ENCODE measurements at places on chromosomes 7 and 10. TPM values are rescaled to one million over a fixed set of nuclear protein-coding genes. Genes with fewer than 3 reads are reported as not detected.

DNA sequence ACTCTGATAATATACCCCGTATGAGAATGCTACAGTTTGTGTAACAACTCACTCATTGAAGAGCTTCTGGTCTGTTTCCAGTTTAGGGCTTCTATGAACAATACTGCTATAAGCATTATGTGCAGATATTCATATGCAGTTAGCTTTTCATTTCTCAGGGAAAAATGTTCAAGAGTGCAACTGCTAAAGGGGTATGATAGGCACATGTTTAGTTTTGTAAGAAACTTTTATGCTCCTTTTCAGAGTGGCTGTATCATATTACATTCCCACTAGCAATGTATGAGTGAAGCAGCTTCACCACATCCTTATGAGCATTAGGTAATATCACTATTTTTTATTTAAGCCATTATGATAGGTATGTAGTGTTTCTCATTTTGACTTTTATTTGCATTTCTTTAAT lies 182.6 kb upstream of the CXCL12 start:
- H3K27me3 ChIP-seq, result no peaks in the 10 kb centered on the region
- no peak overlapping the region for H3K27ac ChIP-seq
- no peak for DNase-seq
- no peaks in the 10 kb centered on the region for H3K4me1 ChIP-seq
- H3K36me3 ChIP-seq, result no peaks in the 10 kb centered on the region

DNA sequence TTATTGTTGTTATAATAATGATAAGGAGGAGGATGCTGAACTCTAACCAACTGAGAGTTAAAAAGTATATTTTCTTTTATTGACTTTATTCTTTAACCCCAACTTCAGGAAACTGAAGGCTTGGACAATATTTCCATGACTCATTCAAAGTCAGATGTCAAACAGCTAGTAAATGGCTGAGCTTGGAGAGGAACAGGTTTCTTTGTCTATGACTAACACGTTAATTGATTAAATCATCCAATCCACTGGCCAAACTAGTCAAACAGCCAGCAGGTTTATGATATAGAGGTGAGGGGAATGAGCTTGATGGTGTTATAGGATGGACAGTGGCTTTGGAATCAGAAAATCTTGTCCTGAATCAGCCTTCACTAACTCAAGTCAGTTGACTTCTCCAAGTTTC lies 119.1 kb upstream of the WDR11 start:
- no peaks in the 10 kb centered on the region for H3K4me1 ChIP-seq
- H3K4me3 ChIP-seq, result no peak overlapping the region
- no peaks in the 10 kb centered on the region for H3K27me3 ChIP-seq
- no peaks in the 10 kb centered on the region for H3K36me3 ChIP-seq
- no peak for DNase-seq

GRCh38 chr10:78599122-78599853 lies 469.5 kb upstream of the ZMIZ1 start:
- H3K36me3 ChIP-seq, result no peaks in the 10 kb centered on the region
- DNase-seq, result no peak
- H3K4me1 ChIP-seq, result no peaks in the 10 kb centered on the region
- H3K27ac ChIP-seq, result no peak overlapping the region

DNA sequence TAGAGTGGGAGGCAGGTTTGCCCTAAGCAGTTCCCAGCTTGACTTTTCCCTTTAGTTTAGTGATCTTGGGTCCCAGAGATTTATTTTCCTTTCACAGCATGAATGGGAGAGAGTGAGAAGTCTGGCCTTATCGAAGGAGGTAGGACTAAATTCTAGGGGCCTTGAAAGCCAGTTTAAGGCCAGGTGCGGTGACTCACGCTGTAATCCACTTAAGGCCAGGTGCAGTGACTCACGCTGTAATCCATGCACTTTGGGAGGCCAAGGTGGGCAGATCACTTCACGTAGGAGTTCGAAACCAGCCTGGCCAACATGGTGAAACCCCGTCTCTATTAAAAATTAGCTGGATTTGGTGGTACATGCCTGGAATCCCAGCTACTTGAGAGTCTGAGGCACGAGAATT lies 392.2 kb downstream of the ACTR3B start:
- no peak overlapping the region for H3K27ac ChIP-seq
- no peaks in the 10 kb centered on the region for H3K27me3 ChIP-seq
- no peaks in the 10 kb centered on the region for H3K4me1 ChIP-seq

DNA sequence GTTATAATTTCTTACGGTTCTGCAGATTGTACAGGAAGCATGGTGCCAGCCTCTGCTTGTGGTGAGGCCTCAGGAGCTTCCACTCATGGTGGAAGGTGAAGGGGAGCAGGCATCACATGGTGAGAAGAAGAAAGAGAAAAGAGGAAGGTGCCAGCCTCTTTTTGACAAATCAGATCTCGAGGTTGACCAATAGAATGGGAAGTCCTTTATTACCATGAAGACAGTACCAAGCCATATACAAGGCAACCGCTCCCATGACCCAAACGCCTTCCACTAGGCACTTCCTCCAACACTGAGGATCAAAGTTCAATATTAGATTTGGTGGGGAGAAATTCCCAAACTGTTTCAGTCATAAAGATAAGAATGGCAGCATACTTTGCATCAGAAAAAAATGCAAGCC lies 502.8 kb downstream of the GLRX3 start:
- no peaks in the 10 kb centered on the region for H3K4me1 ChIP-seq
- no peaks in the 10 kb centered on the region for H3K36me3 ChIP-seq
- H3K4me3 ChIP-seq, result no peak overlapping the region
- no peak for DNase-seq
- H3K27ac ChIP-seq, result no peak overlapping the region
- H3K27me3 ChIP-seq, result no peaks in the 10 kb centered on the region

DNA sequence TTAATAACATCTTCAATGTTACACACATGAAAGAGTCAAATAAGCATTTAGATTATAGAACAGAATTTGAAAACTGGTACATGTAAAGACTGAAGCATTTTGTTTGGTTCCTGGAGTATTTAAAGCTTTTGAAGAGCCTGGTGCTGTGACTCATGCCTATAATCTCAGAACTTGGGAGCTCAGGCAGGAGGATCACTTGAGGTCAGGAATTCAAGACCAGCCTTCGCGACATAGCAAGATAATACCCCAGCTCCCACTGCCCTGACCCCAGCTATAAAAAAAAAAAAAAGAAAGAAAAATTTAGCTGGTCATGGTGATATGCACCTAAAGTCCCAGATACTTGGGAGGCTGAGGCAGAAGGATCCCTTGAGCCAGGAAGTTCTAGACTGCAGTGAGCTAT lies 87.8 kb downstream of the HDAC9 start:
- DNase-seq, result no peak
- H3K4me1 ChIP-seq, result no peaks in the 10 kb centered on the region
- no peaks in the 10 kb centered on the region for H3K36me3 ChIP-seq
- no peaks in the 10 kb centered on the region for H3K27me3 ChIP-seq

- H3K36me3 ChIP-seq, result no peaks in the 10 kb centered on the region
- peaks cover 12% of the 10 kb centered on the region for H3K4me1 ChIP-seq
- H3K27me3 ChIP-seq, result no peaks in the 10 kb centered on the region
- H3K27ac ChIP-seq, result no peak overlapping the region
- no peak overlapping the region for H3K4me3 ChIP-seq
These were observed 35.1 kb upstream of the GARS1 start for GRCh38 chr7:30559611-30560010.

DNA sequence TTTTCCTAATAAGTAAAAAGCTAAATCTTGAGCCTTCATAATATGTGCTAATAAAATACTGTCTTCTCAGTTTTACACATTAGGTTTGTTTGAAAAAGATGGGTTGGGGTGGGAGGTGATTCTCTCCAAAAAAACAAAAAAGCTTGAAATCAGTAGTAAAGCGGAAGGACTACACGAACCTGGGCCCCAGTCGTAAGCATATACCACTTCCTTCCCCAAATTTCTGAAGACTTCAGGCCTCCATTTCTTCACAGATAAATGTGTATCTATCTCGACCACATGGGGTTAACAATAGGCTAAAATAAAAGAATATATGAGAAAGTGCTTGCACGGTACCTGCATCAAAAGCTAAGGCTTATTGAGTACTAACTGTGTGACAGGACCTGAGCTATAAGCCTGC lies 51.6 kb upstream of the PAX2 start:
- H3K4me1 ChIP-seq, result peaks cover 7% of the 10 kb centered on the region
- no peaks in the 10 kb centered on the region for H3K27me3 ChIP-seq
- H3K36me3 ChIP-seq, result no peaks in the 10 kb centered on the region
- H3K27ac ChIP-seq, result no peak overlapping the region

DNA sequence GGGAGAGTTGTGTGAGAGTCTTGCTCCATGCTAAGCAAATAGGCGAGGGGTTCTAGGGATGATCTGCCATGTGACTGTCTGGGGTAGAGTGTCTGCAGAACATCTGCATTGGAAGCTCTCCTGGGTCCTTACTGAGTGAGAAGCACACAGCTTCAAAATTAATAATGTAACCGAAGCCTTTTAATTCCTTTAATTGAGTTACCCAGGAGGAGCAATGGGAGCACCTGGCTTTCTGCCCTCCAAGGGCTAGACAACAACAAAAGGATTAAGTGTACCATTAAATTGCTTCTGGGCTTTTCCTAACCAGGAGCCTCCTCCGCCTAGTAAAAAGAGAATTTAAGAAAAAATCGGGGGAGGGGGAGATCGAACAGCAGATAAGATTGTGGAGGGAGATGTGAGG lies 102.0 kb upstream of the TBX20 start:
- no peaks in the 10 kb centered on the region for H3K27me3 ChIP-seq
- H3K27ac ChIP-seq, result no peak overlapping the region
- DNase-seq, result no peak
- H3K4me1 ChIP-seq, result no peaks in the 10 kb centered on the region

- H3K4me1 ChIP-seq, result no peaks in the 10 kb centered on the region
- no peak overlapping the region for H3K27ac ChIP-seq
- no peaks in the 10 kb centered on the region for H3K27me3 ChIP-seq
- DNase-seq, result no peak
- H3K36me3 ChIP-seq, result no peaks in the 10 kb centered on the region
- no peak overlapping the region for H3K4me3 ChIP-seq
These were observed 84.3 kb upstream of the CACNA2D1 start for GRCh38 chr7:82527851-82528250.

DNA sequence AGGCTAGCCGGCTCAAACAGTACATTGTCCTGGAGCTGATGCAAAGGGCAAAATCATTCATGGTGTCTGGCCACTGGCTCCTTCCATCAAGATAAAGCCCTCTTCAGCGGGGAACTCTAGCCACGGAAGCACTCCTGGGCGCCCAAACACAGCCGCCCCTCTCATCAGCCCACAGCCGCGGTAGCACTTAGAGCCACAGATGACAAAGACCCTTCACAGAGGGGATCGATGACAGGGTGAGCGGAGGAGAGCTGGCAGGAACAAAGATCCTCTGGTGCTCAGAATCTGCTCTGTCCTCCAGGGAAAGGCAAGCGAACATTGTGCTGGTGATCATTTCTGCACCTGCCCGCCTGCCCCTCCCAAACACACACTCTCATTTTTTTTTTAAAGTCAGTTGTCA lies 222.2 kb upstream of the NRP1 start:
- no peaks in the 10 kb centered on the region for H3K27me3 ChIP-seq
- H3K4me1 ChIP-seq, result no peaks in the 10 kb centered on the region
- no peaks in the 10 kb centered on the region for H3K36me3 ChIP-seq
- no peak for DNase-seq

DNA sequence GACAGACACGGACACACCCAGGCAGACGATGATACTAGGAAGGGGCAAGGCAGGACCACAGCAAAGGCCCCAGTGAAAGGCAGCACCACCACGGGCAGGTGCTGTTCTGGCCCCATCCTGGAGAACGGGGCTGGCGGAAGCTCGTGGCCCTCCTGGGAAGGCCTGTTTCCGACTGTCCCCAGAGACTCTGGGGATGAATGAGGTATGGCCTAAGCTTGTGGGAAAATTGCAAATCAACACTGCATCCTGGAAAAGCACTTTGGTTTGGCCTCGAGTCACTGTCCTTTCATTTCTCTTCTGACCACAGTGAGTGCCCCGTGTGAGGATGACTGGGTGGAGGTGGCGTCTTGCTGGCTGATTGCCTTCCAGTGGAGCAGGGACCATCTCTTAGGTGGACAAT lies 81.6 kb upstream of the ANLN start:
- no peak overlapping the region for H3K27ac ChIP-seq
- H3K36me3 ChIP-seq, result no peaks in the 10 kb centered on the region
- peaks cover 12% of the 10 kb centered on the region for H3K4me1 ChIP-seq

DNA sequence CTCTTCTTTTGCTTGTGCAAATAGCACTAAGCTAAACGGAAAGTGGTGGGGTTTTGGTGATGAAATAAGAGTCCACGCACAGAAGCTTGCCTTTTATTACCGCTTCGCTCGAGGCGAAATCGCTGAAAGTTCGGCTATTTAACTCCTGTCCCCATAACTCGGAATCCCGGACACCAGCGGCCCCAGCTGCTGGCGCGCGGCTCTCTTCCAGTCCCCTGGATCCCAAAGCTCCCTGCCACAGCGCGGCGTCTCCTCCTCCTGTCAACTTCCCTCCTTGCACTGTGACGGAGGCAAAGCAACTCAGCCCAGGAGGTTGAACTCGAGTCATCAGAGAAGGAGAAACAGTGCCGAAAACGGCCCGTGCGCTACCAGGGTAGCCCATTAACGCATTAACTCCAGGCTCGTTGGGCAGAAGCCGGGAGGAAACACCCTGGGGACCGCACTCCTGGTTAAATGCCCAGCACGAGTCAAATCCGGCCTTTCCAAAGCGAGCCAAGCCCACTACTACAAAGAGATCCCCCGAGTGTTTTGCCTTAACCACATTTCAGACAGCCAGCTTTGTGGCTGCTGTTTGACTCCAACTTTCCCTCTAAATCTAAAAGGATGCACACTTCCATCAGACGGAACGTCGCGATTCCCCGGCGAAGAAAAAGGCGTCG lies 1.3 kb downstream of the SEMA3D start:
- H3K4me1 ChIP-seq, result no peaks in the 10 kb centered on the region
- H3K27me3 ChIP-seq, result peaks cover 11% of the 10 kb centered on the region
- H3K27ac ChIP-seq, result peak overlapping the region; percentile 82

DNA sequence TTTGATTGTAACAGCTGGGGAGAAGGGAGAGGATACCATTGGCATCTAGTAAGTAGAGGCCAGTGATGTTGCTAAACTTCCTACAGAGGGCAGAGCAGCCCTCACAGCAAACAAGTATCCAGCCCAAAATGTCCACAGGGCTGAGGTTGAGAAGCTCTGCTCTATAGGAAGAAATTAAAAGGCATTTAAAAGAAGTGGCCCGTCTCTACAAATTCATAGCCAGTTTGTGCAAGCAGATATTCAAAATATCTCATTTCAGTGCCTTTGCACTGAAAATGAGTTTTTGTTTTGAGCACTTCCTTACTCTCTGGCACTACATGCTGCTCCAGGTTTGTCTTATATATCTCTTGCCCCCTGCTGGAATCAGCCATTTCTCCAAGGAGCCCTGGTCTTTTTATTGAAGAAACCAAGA lies 330.0 kb downstream of the BBS9 start:
- no peak for DNase-seq
- no peak overlapping the region for H3K27ac ChIP-seq
- H3K36me3 ChIP-seq, result no peaks in the 10 kb centered on the region
- H3K4me3 ChIP-seq, result no peak overlapping the region
- no peaks in the 10 kb centered on the region for H3K4me1 ChIP-seq

PON1 gene
- total RNA-seq, result 2.1 TPM

MSMB gene
- not detected for total RNA-seq

SCART1 gene
- 2.2 TPM for total RNA-seq

LRRD1 gene
- total RNA-seq, result not detected

HGF gene
- total RNA-seq, result 87.8 TPM

AKR1C8 gene
- not detected for total RNA-seq

LBX1 gene
- total RNA-seq, result not detected

NPY gene
- not detected for total RNA-seq

Measured in adrenal gland (tissue), 19 donors.